ENCODE measurements at places on chromosomes 16 and 17.

DNA sequence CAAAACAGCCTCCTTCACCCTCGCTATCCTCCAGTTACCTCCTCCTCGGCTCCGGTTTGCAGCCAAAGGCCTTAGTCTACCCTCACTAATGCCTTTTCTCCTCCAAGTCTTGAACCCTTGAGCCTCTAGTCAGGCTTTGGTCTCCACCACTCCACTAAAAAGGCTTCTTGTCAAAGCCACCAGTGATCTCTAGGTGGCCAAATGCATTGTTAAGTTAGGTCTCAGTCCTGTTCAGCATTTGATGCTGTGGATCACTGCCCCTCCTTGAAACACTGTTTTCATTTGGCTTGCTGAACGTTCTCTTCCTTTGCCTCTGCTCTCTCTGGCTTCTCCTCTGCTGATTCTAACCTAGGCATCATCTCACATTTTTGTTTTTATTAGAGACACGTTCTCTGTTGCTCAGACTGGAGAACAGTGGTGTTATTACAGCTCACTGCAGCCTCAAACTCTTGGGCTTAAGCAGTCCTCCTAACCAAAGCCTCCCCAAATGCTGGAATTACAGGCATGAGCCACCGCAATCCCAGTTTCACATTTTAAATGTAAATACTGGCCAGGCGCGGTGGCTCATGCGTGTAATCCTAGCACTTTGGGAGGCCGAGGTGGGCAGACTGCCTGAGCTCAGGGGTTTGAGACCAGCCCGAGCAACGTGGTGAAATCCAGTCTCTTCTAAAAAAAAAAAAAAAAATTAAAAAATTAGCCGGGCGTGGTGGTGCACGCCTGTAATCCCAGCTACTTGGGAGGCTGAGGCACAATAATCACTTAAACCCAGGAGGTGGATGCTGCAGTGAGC is 1.1 kb downstream of the SGF29 start:
- no peak for DNase-seq

GRCh38 chr16:56912746-56913708 is 18.9 kb upstream of the HERPUD1 start:
- no peak for DNase-seq

GRCh38 chr17:70763018-70763417 is 593.7 kb downstream of the KCNJ2 start:
- DNase-seq: no peak

DNA sequence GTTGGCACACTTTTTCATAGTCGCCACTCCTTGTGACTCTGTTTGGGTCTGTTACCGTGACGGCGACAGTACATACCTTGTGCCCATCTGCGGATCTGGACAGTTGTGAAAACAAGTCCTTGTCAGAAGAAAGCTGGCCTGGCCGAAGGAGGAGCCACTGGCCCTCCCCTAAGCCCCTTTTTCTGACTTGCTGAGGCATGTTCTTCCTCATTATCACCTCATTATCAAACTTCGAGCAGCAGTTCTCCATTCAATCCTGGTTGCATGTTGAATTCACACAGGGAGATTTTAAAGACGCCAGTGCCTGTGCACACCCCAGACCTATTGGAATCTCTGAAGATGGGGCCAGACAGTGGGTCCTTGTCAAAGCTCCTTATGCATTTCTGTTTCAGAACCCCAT is 61.1 kb downstream of the CYLD start:
- no peak for DNase-seq
